ENCODE measurements at places on chromosomes 6 and 20.

DNA sequence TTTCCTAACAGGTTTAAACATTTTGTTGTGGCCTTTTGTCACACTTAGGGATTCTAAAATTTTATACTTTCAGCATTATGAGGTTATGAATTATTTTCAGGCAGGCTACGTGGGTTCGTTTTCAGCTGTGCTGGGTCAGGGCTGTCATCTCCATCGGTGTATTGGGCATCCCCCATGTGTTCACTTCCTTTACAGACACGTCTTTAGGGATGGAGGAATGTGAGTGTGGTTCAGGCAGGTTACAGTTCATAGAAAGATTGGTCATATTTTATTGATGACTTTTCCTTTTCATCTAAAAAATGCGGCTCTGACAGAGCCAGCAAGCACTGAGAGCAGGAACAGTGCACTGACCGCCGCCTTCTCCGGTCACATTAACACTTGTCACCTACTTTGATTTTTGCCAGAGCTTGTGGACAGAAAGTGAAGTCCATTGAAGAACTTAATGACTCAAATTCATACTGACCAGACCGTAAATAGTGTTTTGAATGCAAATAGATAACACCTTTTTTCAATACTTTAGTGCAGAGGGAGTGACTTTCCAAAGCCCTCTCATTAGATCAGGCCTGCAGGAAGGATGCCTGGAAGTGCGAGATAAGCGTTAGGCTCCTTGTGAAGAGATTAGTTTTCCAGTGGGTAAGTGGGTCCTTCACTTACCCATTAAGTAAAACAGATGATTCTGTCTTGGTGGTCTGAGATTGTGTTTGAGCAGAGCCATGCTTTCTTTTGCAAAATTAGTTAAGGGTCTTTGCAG, 113.1 kb downstream of the TIAM2 start:
- no peak for DNase-seq

DNA sequence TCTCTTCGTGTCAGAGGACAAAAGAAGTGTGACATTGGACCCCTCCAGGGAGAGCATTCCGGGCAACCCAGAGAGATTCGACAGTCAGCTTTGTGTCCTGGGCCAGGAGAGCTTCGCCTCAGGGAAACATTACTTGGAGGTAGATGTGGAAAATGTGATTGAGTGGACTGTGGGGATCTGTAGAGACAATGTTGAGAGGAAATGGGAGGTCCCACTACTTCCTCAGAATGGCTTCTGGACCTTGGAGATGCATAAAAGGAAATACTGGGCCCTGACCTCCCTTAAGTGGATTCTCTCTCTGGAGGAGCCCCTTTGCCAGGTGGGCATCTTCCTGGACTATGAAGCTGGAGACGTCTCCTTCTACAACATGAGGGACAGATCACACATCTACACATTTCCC, 9.5 kb upstream of the BTN3A3 start:
- no peak for DNase-seq

DNA sequence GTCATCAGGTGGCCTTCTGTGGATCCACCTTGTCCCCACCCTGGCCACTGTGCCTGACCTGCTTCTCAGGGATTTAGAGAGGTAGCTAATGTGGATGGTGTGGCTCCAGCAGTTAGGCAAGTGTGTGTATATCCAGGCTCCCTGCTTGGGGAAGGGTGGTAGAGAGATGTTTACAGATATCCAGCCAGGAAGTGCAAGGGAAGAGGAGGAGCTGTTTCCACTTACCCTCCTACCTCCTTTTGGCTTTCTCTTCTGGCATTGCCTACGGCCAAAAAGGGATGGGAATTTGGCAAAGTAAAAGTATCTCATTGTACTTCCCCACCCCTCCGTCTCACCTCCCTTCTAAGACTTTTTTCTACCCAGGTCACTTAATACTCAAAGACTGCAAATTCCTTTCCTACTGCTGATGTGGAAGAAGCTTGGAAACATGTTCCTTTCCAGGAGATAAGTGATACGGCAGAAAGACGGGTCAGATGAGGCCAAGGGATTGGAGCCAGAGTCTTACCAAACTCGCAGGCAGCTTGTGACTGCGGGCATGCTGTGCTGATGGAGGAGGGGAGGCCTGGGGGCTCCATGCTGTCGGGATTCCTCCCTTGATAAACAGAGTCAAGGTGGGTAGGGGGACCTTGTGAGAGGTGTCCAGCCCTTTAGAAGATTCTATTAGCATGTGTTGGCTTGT, 253.4 kb downstream of the PRL start:
- no peak for DNase-seq

GRCh38 chr20:38178065-38178491, 13.0 kb upstream of the TGM2 start:
- DNase-seq, result no peak

GRCh38 chr6:38350220-38350619, 289.5 kb downstream of the BTBD9 start:
- DNase-seq, result no peak

GRCh38 chr6:46948699-46949098, 27.0 kb upstream of the ADGRF5 start:
- no peak for DNase-seq

- DNase-seq, result no peak
These were observed 254.0 kb downstream of the DLL1 start for GRCh38 chr6:170036916-170037315.

DNA sequence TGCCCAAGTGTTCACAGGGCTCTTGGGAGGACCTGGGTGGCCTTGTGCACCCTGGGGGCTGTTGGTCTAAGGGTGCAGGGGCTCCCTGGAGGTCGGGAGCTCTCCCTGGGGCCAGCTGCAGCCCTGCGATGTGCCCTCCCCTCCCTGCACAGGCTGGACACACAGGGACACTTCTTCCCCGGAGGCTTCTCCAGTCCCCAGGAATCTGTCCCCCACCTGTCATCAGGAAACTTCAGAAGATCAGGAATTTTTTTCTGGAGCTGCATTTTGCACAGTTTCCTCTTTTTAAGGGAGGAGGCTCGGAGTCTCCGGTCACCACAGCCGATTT, 66.9 kb upstream of the BHLHE23 start:
- no peak for DNase-seq

DNA sequence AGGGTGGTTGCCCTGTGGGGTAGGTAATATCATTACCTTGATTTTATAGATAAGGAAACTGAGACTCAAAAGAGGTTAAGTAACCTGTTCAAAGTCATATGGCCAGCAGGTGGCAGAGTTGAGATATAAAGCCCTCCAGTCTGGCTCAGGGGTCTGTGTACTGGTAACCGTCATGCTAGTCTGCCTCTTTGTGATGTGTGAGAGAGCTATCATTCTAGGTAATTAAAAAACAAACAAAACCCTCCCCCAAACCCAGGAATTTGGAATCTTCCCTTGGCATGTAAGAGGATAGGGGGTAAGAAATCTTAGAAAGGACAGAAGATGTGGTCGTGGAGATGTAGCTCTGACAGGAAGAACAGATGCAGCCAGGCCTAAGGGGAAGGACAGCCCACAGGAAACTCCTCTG, 206.0 kb downstream of the CDC5L start:
- peak; percentile 9 for DNase-seq

DNA sequence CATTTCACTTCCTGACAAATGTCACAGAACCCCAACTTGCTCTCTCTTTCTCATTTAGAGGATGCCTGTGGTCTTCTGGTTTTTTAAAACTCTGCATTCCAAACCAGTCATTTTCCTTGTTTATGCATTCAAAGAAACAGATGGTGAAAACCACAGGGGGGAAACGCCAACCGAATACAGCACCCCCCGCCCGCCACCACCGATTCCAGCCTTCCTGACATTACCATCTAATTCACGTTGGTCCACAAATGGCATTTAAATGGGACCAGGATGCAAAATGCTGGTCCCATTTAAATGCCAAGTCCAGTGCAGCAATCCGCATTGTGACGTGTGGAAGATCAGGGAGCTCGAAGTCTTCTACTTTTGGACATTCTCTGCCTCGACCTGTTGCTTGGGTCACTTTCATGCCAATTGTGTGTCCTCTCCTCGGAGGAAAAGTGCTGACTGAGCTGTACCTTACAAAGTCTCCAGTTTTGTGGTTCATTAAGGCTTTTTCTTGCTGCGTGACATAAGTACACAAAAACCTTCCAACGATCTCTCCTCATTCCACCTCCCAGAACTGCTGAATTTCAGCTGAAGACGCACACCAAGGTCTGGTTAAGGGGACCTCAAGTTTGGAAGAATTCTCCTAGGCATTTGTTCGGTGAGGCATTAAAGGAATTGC, 35.8 kb downstream of the NEDD9 start:
- DNase-seq, result no peak

DNA sequence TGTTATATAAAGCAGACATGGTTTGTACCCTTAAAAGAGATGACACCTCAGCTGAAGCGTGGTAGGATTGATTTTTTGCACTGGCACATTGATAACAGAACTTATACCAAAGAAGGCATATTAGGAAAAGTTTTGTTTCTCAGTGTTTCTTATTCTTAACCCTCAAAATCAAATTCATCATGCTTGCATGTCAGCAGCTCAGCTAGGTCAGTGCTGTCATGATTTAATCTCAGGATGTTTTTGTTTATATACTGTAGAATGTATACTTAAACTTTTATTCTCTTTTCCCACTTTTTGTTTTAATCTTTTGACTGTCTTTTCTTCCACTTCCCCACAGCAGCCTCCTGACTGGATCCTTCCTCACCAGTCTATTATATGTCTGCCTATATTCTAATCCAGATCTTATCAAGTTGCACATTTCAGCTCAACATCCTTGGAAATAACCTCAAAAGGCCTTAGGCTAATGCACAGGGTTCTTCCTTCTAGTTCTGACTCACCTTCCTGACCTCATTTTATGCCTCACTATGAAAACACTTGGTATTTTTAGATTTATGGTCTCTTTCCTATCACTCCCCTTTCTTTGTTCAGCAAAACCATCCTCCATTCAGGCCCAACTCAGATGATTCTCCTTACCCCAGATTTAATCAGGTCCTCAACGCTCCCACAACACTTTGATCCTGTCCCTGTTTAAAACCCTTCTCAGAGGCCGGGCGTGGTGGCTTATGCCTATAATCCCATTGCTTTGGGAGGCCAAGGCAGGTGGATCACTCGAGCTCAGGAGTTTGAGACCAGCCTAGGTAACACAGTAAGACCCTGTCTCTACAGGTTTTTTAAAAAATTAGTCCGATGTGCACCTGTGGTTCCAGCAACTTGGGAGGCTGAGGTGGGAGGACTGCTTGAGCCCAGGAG, 7.2 kb downstream of the HEBP2 start:
- DNase-seq, result no peak

GRCh38 chr6:11744753-11745152, 33.9 kb downstream of the ADTRP start:
- DNase-seq, result no peak

DNA sequence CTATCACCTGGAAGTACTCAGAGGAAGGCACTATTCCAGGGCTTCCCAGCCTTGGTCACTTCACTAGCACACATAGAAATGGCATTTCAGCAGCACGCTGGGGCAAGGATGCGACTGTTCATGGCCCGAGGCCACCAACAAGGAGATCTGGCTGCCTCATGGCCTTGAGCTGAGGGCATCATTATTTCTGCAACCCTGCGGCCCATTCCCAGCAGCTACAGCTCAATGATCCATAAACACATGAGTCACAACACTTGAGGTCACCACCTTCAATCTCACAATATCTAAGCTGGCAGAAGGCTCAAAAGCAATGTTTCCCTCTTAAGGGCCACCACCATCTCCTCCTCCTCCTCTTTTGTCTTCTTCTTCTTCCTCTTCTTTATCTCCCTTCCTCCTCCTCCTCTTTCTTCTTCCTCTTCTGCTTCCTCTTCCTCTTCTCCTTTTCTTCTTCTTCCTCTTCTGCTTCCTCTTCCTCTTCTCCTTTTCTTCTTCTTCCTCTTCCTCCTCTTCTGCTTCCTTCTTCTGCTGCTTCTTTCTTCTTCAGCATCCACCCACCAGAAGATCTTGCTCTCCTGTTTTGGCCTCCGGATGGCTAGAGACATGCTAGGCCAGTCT, 382.9 kb upstream of the CNR1 start:
- DNase-seq, result no peak

GRCh38 chr20:6582449-6582848, 185.0 kb upstream of the BMP2 start:
- DNase-seq, result no peak

- no peak for DNase-seq
These were observed 133.9 kb upstream of the BEND6 start for GRCh38 chr6:56821005-56821432.

DNA sequence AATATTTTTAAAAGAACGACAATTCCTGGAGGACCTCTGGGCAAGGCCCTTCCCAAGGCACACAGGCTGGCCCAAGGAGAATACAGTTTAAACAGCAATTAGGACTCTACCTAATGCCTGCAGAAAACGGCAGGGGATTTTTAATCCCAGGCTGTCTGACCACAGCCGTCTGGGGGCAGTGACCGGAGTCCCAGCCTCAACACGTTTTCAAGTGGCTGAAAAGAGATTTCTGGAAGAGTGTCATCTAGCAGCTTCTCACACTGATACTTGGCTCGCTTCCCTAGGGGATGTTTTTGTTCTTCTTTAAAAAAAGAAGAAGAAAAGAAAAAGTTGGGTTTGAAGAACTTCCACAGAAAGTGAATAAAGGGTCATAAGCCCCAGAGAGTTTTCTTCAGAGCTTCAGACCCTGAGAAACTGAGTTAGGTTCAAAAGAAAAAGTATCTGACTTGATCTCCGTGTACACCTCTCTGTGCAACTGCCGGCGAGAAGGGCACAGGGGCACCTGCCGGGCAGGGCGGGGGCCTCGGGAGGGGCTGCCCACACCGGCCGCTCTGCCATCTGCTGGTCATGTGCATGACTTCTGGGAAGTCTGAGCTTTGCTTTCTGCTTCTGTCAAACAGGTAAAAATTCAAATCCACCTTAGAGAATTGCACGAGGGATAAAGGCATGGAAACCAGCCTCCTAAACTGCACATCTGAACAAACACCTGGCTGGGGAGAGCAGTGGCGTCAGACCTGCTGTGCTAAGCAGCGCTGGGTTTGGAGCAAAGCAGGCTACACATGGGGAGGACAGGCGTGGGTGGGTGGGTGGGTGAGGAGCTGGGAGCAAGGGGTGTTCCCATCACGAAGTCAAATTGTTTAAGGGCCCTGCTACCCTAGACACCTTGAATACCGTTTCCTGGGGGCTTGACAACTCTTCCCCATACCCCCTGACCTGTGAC, 33.0 kb downstream of the RRBP1 start:
- peak; percentile 28 for DNase-seq

GRCh38 chr20:62296724-62297448, 5.9 kb upstream of the ADRM1 start:
- DNase-seq, result no peak

- no peak for DNase-seq
These were observed 222.7 kb upstream of the NOX3 start for GRCh38 chr6:155678361-155678760.

GRCh38 chr6:134026597-134026996, 25.8 kb downstream of the SLC2A12 start:
- DNase-seq, result no peak

Measured in GF-D8 (cell line).